GM12864 (cell line): ENCODE measurements at places on chromosomes 6 and 20.

GRCh38 chr20:50223039-50224005 lies 32.7 kb downstream of the CEBPB start:
- DNase-seq = no peak

DNA sequence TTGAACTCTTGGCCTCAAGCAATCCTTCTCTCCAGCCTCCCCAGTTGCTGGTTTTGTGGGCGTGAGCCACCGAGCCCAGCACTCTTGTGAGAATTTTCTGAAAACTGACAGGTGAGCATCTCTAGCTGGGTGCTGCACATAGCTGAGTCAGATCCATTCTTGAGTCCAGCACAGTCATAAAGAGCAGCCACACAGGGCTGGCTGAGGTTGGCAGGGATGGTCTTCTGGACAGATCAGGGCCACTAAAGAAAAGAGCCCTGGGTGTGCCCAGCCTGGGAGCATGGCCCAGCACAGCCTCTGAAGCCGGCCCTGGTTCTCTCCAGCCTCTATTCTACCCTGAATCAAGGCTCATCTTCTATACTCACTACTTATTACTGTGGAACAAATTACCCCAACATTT lies 11.5 kb downstream of the DLGAP4 start:
- DNase-seq = no peak

DNA sequence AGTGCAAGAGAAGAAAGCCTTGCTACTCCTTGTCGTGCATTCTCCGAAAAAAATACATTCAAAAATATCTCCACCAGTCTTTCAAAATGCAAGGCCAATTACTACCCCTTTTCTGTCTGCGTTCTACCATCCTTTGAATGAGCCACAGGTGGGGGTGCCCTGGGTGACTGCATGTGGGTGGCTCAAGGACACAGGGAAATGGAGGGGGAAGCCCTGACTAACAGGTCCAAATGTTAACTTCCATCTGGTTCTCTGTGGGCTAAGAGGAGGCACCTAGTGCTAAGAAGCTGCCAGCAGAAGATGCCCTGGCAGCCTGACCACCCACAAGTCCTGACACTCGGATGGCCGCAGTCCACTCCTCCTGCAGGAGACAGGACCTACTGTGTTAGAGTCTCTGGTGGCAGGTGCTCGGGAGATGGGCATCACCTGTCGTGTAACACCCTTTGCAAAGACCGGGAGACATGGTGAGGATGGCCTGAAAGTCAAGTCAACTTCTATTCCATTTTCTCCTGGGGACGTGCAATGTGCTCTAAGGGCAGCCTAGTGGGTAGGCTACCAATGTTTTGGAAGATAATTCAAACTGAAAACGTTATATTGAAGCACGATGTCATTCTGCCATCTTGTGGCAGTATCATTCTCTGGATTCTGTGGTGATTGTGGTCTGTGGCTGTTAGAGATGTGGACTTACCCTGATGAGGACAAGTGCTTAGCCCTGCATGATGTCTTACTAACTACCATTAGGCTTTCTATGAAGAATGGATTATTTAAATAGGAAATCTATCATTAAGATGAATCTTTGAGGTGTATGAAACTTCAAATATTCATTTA lies 27.4 kb upstream of the IGF2R start:
- DNase-seq = no peak

DNA sequence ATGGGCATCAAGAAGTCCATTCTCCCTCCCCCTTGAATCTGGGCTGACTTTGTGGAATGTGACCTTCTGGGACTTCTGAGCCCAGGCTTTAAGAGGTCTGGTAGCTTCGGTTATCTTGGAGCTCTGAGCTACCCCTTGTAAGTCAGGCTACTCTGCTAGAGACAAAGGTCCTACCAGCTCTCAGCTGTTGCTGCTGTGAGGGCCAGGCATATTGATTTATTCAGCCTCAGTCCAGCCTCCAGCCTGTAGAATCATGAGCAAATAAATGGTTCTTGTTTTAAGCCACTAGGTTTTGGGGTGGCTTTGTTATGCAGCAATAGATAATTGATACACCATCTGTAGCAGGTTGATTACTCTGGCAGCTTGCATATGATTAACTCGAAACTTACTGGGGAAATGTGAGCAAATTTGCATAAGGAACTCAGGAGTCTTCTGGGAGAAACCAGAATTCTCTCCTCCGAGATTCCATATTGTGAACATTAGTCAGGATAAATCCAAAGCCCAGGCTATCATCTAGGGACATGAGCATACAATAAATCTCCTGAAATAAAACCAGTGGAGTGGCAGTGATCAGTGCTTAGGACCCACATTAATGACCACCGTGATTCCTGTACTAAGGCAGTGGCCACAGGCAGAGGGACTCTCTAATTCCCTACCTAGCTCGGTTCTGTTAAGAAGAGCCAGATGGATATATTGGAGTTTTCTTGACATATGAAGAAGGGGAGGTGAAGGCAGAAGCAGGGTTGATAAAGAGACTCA lies 336.1 kb downstream of the CDC5L start:
- DNase-seq = no peak

- DNase-seq = no peak
These were observed 283.9 kb downstream of the TBC1D7 start for GRCh38 chr6:13044390-13044789.

- no peak for DNase-seq
These were observed 5.0 kb upstream of the GABRR2 start for GRCh38 chr6:89320012-89320559.

GRCh38 chr6:170051229-170052172 lies 239.4 kb downstream of the DLL1 start:
- no peak for DNase-seq

DNA sequence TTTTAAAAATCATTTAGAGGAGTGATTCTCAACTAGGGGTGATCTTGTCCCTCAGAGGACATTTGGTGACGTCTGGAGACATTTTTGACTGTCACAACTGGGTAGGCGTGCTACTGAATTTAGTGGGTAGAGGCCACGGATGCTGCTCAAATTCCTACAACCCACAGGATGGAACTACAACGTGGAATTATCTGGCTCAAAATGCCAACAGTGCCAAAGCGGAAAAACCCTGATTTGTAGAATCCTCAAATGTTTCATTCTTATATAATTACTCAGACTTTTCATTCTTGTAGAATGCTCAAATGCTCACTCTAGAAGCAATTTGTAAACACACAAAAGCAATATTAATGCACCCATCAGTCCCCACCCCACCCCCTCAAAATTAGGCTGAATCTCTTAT lies 229.8 kb downstream of the ZMYND8 start:
- DNase-seq = no peak

- DNase-seq = no peak
These were observed 141.2 kb downstream of the DTNBP1 start for GRCh38 chr6:15521582-15521981.

DNA sequence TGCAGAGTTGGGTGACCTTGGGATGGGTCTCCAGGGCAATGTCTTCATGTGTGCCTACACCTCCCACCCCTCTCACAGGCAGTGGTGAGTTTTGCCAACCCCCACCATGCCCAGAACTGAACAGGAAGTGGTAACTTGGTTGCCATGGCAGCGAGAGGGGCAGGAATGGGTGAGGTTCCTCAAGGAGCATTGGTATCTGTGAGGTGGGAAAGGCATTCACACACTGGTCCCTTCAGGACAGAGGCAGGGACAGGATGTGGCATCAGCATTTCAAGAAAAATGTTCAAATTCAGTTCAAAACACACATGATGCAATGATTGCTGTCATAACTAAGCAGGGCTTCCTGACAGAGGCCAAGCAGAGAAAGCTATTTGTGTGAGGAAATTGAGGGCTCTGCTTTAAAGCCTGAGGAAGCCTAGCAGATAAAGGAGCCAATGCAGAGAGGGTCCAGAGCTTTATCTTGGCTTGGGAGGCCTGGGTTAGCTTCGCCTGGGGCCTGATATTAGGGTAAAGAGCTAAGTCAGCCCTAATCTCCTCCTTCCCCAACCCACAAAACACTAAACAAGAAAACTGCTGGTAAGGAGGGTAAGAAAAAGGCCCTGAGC lies 551 bp downstream of the TREML2 start:
- DNase-seq = peak; percentile 38

- DNase-seq = no peak
These were observed 33.6 kb downstream of the FAM209B start for GRCh38 chr20:56566621-56567020.

GRCh38 chr6:32123681-32124080 lies 4.4 kb downstream of the ATF6B start:
- no peak for DNase-seq

GRCh38 chr20:19338960-19339359 lies 126.5 kb downstream of the SLC24A3 start:
- no peak for DNase-seq

GRCh38 chr6:112305795-112306564 lies 41.1 kb upstream of the RFPL4B start:
- no peak for DNase-seq

- DNase-seq = no peak
These were observed 356.4 kb downstream of the KIF16B start for GRCh38 chr20:16216914-16217230.

GRCh38 chr20:13611611-13612125 lies 27.1 kb downstream of the TASP1 start:
- no peak for DNase-seq

- DNase-seq = no peak
These were observed 2.0 kb downstream of the FYN start for GRCh38 chr6:111871207-111871606.

GRCh38 chr6:156717542-156717941 lies 59.6 kb upstream of the ARID1B start:
- DNase-seq = no peak

- no peak for DNase-seq
These were observed 1586.7 kb downstream of the HACE1 start for GRCh38 chr6:103273048-103273447.

DNA sequence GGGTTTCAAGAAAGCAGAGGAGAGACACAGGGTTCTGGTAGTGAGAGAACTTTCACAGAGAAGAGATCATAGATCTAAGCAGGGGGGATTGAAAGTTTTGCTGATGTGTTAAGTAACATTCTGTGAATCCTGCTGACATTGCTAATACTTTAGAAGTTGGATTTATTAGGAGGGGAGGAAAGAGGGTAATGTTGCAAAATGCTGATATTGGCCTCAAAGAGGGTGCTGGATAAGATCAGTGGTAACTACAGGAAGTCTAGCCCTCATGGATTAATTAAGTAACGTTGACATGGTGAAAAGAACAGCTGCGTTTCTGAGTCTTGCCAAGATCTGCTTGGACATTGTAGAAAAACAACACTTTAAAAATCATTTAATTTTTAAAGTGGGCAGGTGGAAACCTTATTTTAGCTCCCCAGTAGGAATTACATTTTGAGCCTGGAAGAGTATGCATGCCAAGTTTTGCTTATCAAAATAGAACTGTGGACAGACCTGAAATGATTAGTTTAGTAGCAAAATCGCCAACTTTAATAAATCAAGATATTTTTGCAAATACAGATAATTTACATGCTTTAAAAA lies 606.0 kb upstream of the HTR1E start:
- DNase-seq = no peak

DNA sequence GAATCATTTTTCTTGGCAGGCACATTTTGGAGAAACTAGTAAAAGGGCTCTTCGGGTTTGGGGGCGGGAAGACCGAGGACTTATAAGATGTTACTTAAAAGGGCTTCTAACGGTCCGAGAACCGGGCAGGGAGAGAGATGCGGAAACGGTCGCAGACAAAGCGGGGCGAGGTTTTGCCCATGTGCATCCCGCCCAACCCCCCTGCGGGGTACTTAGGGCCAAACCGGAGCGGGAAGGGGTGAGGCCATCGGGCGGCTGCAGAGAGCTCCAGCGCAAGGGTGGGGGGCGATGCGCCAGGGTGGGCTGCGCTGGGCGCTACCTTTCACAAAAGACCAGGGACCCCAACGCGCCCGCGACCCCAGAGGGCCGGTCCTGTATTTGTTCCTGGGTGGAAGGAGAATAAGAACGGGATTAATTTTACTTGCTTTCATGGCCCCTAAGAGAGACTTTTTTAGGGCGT lies 616 bp downstream of the TUBB start:
- no peak for DNase-seq

DNA sequence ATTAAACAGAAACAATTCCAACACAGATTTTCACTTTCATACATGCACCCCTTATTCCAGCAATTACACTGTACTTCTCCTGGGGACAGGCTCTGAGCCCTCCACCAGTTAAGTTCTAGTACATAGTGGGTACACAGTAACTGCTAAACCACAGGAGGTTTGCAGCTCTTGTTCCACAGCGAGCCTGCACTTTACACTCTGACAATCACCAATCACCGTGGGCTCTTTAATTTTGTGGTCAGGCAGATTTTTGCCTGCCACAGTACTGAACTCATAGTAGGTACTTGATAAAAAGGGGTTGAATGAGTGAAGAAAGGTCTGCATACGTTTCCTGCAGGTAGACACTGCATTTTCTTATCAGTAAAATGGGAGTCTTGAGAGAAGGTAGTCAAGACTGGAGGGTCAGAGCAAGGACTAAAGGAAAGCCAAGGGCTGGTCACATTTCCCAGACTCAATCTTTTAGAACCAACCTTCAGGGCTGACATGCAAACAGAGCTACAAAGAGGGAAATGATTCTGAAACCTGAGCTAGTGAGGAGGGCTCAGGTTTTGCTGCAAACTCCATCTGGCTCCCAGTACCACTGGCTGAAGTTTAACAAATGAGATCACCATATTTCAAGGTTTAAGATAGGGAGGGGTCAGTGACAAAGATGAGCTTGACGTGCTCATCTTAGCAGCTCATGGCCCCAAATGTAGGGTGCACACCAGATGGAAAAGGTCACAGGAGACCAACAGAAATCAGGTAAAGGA lies 404.6 kb downstream of the BTBD9 start:
- peak; percentile 73 for DNase-seq

- no peak for DNase-seq
These were observed 40.4 kb upstream of the SYNJ2 start for GRCh38 chr6:157941101-157941863.

GRCh38 chr6:118912646-118913045 lies 18.7 kb downstream of the ASF1A start:
- DNase-seq = no peak

- no peak for DNase-seq
These were observed 136.4 kb upstream of the JARID2 start for GRCh38 chr6:15109338-15110090.

- no peak for DNase-seq
These were observed 1847.3 kb upstream of the DEFB115 start for GRCh38 chr20:29409833-29410805.

GRCh38 chr6:1383729-1384548 lies 5.4 kb upstream of the FOXF2 start:
- no peak for DNase-seq

GRCh38 chr20:51354191-51354768 lies 188.2 kb downstream of the NFATC2 start:
- no peak for DNase-seq

DNA sequence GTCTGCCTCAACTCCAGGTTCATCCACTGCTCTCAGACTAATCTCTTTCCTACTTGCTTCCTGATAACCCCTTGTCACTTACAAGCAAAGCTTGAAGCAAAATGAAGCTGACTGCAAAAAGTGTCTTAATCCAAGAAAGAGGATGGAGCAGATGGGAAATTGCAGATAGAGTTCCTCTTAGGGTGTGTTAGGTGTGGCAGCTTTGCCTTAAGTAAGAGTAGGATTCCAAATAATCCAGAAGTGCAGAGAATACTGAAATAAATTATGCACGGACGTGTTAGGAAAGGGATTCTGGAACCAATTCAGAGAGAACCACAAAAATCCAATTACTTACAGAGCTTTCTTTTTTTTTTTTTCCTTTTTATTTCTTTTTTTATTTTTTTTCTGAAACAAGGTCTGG lies 6.1 kb upstream of the RPL7L1 start:
- DNase-seq = no peak
